ENCODE measurements at places on chromosomes 3 and 15.

DNA sequence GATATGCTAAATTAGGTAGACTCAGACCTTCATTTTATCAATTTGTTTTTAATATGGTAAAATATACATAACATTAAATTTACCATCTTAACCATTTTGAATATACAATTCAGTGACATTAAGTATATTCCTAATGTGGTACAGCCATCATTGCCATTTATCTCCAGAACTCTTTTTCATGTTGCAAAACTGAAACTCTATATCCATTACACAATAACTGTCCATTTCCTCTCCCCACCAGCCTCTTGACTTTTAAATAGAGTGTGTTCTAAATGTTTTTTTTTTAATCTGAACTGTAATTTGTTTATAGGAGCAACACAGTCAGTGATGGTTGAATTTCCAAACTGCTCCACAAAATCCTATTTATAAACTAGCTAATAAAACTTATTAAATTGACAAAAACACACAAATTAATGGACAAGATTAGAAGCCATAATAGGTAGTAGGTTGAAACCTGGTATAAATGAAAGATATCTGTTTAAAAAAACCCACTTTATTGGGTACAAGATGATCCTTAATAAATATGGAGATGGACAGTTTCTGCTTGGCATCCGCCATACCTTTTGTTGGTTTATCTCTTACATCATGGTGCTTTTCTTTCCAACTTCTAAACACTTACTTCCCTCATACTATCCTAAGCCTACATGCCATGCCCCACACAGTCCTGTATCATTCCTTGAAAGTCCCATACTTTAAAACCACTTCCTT lies 142.4 kb downstream of the ZPLD1 start:
- no peaks in the 10 kb centered on the region for H3K36me3 ChIP-seq
- no peaks in the 10 kb centered on the region for H3K4me1 ChIP-seq
- DNase-seq: no peak
- H3K27me3 ChIP-seq: no peaks in the 10 kb centered on the region

DNA sequence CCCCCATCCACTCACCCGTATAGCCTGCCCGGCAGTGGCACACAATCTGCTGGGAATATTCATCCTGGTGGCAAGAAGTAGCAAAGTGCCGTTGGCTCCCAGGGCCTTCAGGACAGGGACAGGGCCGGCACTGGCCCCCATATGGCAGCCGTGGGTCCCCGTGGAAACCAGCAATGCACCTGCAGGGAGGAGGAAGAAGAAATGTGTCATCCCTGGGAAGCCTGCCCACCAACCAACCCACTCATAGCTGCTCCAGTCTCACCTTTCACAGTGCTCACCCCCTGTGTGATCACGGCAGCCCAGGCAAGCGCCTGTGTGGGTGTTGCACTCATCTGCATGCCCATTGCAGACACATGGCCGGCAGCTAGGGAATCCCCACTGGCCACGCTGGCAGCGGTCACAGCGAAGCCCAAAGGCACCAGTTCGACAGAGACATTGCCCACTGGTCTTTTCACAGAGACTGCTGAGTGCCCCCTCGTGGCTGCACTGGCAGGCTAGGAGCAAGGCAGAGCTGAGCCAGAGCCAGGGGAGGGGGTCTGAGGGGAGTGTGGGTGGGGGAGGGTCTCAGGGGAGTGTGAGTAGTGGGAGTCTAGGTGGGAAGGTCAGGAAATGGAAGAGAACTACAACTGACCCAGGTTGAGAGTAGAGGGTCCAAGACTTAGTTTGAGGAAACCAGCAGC lies 4.5 kb upstream of the USP19 start:
- no peaks in the 10 kb centered on the region for H3K36me3 ChIP-seq
- H3K4me1 ChIP-seq: peaks cover 12% of the 10 kb centered on the region
- no peak for DNase-seq
- H3K27me3 ChIP-seq: no peaks in the 10 kb centered on the region
- H3K4me3 ChIP-seq: no peak overlapping the region
- H3K27ac ChIP-seq: no peak overlapping the region

GRCh38 chr3:2851361-2851760 lies 258.8 kb downstream of the IL5RA start:
- H3K36me3 ChIP-seq: no peaks in the 10 kb centered on the region
- no peaks in the 10 kb centered on the region for H3K4me1 ChIP-seq
- H3K27me3 ChIP-seq: no peaks in the 10 kb centered on the region
- no peak overlapping the region for H3K27ac ChIP-seq
- H3K4me3 ChIP-seq: no peak overlapping the region
- no peak for DNase-seq

- no peaks in the 10 kb centered on the region for H3K27me3 ChIP-seq
- no peak for DNase-seq
- H3K4me3 ChIP-seq: no peak overlapping the region
- H3K27ac ChIP-seq: no peak overlapping the region
- H3K4me1 ChIP-seq: no peaks in the 10 kb centered on the region
These were observed 360.1 kb downstream of the LSAMP start for GRCh38 chr3:116084999-116085791.

GRCh38 chr15:50814634-50815033 lies 49.1 kb upstream of the SPPL2A start:
- DNase-seq: no peak
- peaks cover 4% of the 10 kb centered on the region for H3K27me3 ChIP-seq
- no peaks in the 10 kb centered on the region for H3K36me3 ChIP-seq
- no peaks in the 10 kb centered on the region for H3K4me1 ChIP-seq

- H3K27ac ChIP-seq: no peak overlapping the region
- no peak for DNase-seq
- no peaks in the 10 kb centered on the region for H3K36me3 ChIP-seq
- peaks cover 8% of the 10 kb centered on the region for H3K27me3 ChIP-seq
- no peaks in the 10 kb centered on the region for H3K4me1 ChIP-seq
- H3K4me3 ChIP-seq: no peak overlapping the region
These were observed 143.7 kb upstream of the LRIG1 start for GRCh38 chr3:66644549-66644948.

DNA sequence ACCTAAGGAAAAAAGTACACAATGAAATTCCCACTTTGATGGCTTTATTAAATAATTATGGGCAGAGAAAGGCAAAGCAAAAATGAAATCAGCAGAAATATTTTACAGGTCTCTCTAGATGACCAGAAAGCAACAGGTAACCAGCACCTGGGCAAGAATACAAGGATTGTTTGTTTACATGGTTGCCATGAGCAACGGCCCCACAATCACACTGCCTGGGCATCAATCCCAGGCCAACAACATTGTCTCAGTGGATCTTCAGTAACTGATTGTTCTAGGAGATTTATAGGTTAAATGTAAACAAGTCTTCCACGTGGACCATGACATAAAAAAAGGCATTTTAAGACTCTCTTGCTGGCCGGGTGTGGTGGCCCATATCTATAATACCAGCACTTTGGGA lies 82.6 kb downstream of the PDZRN3 start:
- H3K27ac ChIP-seq: no peak overlapping the region
- H3K4me1 ChIP-seq: no peaks in the 10 kb centered on the region
- H3K4me3 ChIP-seq: no peak overlapping the region
- no peaks in the 10 kb centered on the region for H3K27me3 ChIP-seq
- no peaks in the 10 kb centered on the region for H3K36me3 ChIP-seq
- no peak for DNase-seq

- no peak overlapping the region for H3K27ac ChIP-seq
- H3K4me1 ChIP-seq: no peaks in the 10 kb centered on the region
- no peak overlapping the region for H3K4me3 ChIP-seq
- no peak for DNase-seq
- H3K27me3 ChIP-seq: no peaks in the 10 kb centered on the region
These were observed 598.7 kb upstream of the TGFBR2 start for GRCh38 chr3:30007668-30008067.

GRCh38 chr3:32973982-32974381 lies 22.5 kb downstream of the CCR4 start:
- H3K27ac ChIP-seq: peak overlapping the region; percentile 60
- H3K4me1 ChIP-seq: peaks cover 51% of the 10 kb centered on the region
- DNase-seq: peak; percentile 66
- peaks cover 5% of the 10 kb centered on the region for H3K36me3 ChIP-seq

DNA sequence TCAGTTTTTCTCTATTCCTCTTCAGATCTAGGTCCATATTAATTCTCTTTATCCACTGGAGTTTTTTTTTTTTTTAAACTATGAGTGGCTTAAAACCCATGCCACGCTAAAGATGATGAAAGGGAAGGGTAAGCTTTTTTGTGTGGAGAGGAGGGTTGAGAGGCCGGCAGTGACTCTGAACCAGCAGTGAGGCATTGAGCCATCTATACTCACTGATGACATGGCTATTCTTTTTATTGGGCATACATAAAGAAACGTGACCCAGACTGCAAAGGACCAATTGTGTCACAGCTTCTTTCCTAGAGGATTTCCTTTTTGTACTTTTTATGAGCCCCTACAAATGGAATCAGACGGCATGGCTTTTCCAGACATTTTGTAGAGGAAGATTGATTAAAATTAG lies 662.2 kb downstream of the AGBL1 start:
- H3K4me1 ChIP-seq: no peaks in the 10 kb centered on the region
- no peaks in the 10 kb centered on the region for H3K36me3 ChIP-seq
- H3K27ac ChIP-seq: no peak overlapping the region
- no peak for DNase-seq
- H3K4me3 ChIP-seq: no peak overlapping the region
- H3K27me3 ChIP-seq: no peaks in the 10 kb centered on the region

- DNase-seq: no peak
- H3K4me3 ChIP-seq: peak overlapping the region; percentile 98
- no peak overlapping the region for H3K27ac ChIP-seq
- no peaks in the 10 kb centered on the region for H3K27me3 ChIP-seq
- H3K36me3 ChIP-seq: peaks cover 53% of the 10 kb centered on the region
- H3K4me1 ChIP-seq: peaks cover 27% of the 10 kb centered on the region
These were observed 2.2 kb downstream of the RPL4 start for GRCh38 chr15:66502491-66502890.

DNA sequence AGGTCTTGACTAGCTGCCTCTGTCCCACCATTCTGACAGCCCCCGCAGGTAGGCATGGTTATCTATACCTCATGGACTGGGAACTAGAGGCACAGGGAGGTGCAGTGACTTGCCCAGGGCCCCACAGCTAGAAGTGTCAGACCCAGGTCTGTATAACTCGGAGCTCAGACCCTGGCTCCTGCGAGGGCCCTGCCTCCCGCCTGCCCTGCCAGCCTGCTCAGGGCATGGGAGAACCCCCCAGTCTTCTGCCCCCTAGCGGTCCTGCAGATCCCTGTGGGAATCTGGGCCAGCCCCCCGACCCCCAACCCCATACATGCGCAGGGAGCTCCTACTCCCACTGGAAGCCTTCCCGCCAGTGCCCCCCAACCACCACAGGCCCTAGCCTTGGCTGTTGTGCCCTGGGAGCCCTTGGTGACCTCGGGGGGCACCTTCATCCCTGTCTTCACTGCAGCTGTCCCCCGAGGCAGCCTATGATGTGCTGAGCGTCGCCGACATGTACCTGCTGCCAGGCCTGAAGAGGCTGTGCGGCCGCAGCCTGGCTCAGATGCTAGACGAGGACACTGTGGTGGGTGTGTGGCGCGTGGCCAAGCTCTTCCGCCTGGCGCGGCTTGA lies 6.9 kb downstream of the ABTB1 start:
- no peak overlapping the region for H3K27ac ChIP-seq
- H3K4me1 ChIP-seq: peaks cover 13% of the 10 kb centered on the region
- no peak for DNase-seq
- H3K4me3 ChIP-seq: no peak overlapping the region
- peaks cover 24% of the 10 kb centered on the region for H3K36me3 ChIP-seq

DNA sequence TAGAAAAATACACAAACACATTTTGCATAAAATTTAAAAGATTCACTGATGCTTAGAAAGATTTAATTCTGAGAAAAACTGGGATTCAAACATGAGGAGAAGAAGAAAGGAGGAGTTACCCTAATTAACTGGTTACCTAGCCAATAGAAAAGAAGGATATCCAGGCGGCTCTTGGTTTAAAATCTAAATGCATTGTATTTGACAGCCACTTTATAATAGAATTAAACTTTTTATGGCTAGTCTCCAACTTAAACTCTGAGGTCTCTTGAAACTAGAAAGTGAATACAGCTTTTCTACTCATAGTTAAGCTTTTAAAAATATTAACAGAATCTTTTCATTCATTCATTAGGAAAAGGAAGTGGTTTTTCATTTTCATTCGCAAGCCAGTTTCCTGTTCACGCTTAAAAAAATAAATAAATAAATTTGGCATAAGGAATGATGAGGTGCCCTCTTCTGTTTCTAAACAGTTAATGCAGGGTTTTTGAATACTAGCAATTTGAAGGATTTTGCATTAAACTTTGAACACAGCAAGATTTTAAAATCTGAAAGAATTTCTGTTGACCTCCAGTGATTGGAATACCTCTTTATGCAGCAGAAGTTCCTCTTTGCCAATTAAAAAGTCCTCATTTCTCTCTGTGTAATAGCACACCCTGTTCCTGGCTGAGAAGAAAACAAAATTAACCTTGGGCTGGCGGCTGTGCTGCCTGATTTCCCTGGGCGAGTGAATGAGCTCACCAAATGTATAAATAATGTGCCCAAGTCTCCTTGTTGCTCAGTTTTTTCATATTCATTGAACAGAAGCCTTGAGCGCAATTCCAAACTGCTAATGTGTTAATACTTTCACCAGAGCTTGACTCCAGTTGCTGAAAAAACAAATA lies 105.1 kb downstream of the ZMAT3 start:
- H3K27ac ChIP-seq: no peak overlapping the region
- DNase-seq: no peak
- H3K4me1 ChIP-seq: peaks cover 7% of the 10 kb centered on the region

DNA sequence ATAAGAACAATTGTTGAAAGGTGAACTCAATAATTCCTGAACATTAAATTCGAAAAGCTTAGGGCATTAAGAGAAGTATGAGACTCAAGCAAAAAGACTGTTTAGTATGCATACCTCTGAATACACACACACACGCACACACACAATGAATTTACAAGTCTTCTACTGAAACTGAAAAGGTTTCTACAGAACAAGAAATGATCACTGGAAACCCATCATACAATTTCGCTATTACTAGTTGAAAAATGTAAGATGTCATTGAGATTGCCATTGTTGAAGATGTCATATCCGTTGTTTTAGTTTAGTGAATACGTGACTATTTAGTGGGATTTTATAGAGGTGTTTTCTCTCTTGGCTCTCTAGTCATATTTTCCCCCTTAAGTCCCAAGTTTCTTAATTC lies 106.8 kb downstream of the FOXB1 start:
- H3K36me3 ChIP-seq: no peaks in the 10 kb centered on the region
- no peak for DNase-seq
- no peak overlapping the region for H3K4me3 ChIP-seq
- no peaks in the 10 kb centered on the region for H3K4me1 ChIP-seq
- H3K27ac ChIP-seq: no peak overlapping the region
- H3K27me3 ChIP-seq: peaks cover 4% of the 10 kb centered on the region

- DNase-seq: no peak
- no peak overlapping the region for H3K27ac ChIP-seq
- H3K36me3 ChIP-seq: no peaks in the 10 kb centered on the region
- H3K4me3 ChIP-seq: no peak overlapping the region
- H3K27me3 ChIP-seq: no peaks in the 10 kb centered on the region
- no peaks in the 10 kb centered on the region for H3K4me1 ChIP-seq
These were observed 210.8 kb upstream of the ROPN1 start for GRCh38 chr3:124202754-124203153.

- DNase-seq: no peak
- H3K4me1 ChIP-seq: no peaks in the 10 kb centered on the region
- no peak overlapping the region for H3K4me3 ChIP-seq
- H3K27me3 ChIP-seq: no peaks in the 10 kb centered on the region
These were observed 212.5 kb upstream of the COL8A1 start for GRCh38 chr3:99425930-99426329.

GRCh38 chr3:51710631-51711351 lies 3.9 kb downstream of the GRM2 start:
- H3K4me1 ChIP-seq: no peaks in the 10 kb centered on the region
- H3K4me3 ChIP-seq: no peak overlapping the region
- no peak for DNase-seq
- H3K36me3 ChIP-seq: peaks cover 2% of the 10 kb centered on the region
- no peaks in the 10 kb centered on the region for H3K27me3 ChIP-seq
- no peak overlapping the region for H3K27ac ChIP-seq
